H4 (cell line): ENCODE measurements at places on chromosomes 6 and 20.

DNA sequence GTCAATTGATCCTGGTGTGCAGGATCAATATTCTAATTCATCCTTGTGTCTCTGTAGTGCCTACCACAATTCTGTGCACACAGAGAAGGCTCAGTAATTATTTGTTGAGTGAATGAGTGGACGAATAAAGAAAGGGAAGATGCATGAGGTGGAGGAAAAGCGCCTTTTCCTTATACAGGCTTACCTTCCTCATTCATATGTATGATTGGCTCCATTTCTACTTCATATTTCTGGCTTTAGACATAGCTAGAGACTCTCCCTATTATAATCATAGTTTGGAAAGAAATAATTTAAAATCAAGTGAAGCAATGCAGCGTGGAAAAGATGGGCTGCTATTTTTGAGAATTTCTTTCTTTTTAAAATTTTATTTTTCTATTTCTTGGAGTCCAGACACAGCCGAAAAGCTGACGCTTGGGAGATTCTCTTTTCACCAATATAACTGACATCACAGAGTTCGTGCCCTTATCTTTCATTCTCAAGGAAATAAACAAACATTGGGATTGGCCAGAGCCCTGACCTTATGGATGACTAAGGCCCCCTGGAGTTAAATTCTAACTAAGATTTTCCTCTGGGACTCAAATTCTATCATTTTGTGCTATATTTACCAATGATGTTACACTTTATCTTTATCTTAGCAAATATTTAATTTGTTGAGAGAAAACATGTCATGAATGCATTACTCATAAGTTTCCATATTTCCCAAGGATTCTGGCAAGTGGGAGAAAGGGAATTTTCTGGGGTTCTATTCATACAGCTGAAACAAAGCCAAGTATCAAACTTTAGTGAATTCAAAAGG is 48.1 kb downstream of the PRL start:
- DNase-seq = peak; percentile 21

- peak; percentile 26 for DNase-seq
These were observed 52.2 kb downstream of the MARCKS start for GRCh38 chr6:113909224-113909856.

GRCh38 chr6:47729457-47729856 is 31.1 kb downstream of the ADGRF4 start:
- DNase-seq = no peak

- no peak for DNase-seq
These were observed 228.3 kb downstream of the CLIC5 start for GRCh38 chr6:45787384-45787783.

DNA sequence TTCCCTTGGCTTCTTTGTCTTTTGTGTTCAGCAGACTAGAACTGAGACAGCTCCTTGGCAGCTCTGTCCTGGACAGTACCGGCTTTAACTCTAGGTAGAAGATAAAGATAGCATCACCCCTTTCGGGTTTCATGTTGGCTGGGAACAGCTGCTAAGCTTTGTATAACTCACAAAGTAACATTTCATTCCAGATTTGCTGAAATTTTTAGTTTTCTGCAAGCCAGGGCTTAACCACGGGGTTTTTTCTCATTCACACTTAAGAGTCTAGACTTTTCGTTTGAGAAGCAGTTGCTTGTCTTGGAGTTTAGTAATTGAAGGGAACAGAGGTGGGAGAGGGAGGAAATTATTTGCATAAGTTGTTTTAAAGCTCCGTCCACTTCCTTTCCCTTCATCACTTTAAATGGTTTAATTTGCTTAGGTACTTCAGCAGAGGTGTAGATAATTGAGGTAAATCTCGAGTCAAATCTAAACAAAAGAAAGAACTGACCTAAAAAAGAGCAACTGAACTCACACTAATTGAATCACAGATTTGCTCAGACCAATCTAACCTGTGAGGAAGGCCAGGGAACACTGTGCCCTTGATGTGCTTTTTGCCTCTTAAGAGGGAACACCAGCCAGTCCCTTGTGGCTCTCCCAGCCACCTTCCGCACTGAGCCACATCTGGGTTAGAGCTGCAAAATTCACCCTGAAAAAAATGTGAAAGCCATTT is 48.3 kb downstream of the RREB1 start:
- DNase-seq = no peak
